BE2C (cell line): ENCODE measurements at places on chromosomes 3 and 15.

DNA sequence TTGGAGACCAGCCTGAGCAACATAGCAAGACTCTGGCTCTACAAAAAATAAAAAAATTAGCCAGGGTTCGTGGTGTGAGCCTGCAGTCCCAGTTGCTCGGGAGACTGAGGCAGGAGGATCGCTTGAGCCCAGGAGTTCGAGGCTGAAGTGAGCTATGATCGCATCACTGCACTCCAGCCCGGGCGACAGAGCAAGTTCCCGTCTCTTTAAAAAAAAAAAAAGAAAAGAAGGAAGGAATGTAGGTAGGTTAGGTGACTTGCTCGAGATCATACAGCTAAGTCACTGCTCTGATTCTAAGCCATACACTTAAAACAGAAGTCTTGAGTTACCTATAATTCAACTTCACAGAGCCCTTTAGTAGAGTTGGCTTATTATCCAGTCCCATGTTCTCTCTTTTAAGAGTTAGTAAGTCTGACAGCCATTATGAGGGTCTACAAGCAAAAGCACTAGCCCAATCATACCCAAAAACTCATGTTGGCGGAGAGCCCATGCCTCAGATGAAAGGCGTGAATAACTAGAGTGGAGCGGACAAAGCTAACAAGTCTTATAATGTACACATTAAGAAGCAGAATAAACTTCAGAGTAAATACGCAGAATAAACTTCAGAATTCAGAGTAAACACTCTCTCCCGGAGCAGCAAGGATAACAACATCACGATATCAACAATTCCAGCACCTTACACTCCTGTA, 768 bp downstream of the AAGAB start:
- no peak for DNase-seq

GRCh38 chr3:135752851-135753250, 212.7 kb upstream of the PPP2R3A start:
- no peak for DNase-seq

DNA sequence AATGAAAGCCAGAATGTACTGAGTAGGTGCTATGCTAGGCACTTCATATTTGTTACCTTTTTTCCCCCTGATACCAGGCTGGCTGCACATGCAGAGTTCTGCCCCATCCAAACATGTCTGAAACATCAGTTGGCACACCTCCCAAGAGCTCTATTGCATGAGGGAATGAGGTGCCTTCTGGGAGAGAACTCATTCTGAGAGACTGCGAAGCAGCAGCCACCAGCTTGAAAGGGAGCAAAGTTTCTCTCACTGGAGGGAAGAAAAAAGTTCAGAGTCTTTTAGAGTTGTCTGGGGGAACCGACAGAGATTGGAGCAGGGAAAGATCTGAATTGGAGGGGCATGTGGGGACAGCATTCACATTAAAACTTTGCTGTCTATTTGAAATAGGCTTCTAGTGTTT, 84.1 kb downstream of the AGBL1 start:
- DNase-seq, result no peak

GRCh38 chr3:149579838-149580542, 77.8 kb downstream of the WWTR1 start:
- no peak for DNase-seq

GRCh38 chr15:57819646-57820045, 113.1 kb downstream of the POLR2M start:
- no peak for DNase-seq
